ENCODE measurements at places on chromosomes 5 and 9.

GRCh38 chr5:90878549-90879196 is 320.1 kb downstream of the ADGRV1 start:
- no peak for DNase-seq

- DNase-seq, result no peak
Observed at GRCh38 chr5:178398901-178399700, 166.5 kb upstream of the PHYKPL start.

- no peak for DNase-seq
Observed at GRCh38 chr9:8338767-8339510, 539.4 kb upstream of the DMAC1 start.

DNA sequence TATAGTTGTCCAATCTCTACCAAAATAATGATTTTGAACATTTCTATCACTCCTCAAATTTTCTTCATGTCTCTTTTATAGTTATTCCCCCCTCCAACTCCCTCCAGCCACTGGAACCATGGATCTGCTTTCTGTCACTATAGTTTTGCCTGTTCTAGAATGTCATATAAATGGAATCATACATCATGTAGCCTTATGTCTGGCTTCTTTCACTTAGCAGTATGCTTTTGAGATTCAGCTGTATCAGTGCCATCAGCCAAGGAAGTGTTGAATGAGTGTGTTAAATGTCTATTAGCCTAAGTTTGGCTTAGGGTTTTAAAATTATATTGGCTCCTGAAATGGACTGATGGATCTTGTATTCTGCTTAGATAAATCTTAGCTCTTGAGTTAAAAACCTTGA is 36.0 kb downstream of the UBE2D2 start:
- no peak for DNase-seq

- DNase-seq, result no peak
Observed at GRCh38 chr9:114991861-114992260, 61.5 kb upstream of the TNFSF8 start.

DNA sequence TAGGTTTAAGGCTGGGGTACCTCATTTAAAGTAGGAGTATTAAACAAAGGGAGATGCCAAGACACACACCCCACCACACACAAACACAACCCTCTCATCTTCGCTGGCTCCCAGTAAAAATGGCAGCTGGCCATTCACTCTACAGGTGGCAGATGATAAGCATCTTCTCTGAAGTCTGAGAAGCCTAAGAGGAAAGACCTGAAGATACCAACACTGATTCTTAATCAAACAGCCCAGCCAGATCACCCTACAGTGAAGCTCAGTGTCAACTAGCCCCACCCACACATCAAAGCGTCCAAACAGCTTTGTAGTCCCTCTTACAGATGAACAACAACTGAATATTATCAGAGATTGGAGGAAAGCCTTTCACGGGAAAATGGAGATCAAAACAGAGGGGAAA is 59.5 kb downstream of the SPOCK1 start:
- no peak for DNase-seq

DNA sequence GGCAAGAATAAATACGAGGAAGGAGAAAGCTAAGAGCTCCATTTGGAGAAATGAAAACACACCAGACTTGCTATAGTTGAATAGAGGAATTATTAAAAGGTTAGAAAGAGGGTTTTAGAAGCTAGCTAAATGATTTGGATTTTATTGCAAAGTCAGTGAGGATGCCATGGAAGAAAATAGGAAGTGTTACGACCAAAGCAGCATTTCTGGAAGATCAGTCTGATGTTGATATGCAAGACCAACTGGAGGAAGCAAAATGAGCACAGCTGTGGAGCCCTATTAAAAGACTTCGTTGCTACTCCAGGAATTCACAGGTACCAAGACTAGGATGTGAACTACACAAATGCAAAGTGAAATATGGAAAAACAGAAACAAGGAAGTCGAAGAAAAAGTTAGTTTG is 2.1 kb downstream of the DHX29 start:
- DNase-seq, result no peak

DNA sequence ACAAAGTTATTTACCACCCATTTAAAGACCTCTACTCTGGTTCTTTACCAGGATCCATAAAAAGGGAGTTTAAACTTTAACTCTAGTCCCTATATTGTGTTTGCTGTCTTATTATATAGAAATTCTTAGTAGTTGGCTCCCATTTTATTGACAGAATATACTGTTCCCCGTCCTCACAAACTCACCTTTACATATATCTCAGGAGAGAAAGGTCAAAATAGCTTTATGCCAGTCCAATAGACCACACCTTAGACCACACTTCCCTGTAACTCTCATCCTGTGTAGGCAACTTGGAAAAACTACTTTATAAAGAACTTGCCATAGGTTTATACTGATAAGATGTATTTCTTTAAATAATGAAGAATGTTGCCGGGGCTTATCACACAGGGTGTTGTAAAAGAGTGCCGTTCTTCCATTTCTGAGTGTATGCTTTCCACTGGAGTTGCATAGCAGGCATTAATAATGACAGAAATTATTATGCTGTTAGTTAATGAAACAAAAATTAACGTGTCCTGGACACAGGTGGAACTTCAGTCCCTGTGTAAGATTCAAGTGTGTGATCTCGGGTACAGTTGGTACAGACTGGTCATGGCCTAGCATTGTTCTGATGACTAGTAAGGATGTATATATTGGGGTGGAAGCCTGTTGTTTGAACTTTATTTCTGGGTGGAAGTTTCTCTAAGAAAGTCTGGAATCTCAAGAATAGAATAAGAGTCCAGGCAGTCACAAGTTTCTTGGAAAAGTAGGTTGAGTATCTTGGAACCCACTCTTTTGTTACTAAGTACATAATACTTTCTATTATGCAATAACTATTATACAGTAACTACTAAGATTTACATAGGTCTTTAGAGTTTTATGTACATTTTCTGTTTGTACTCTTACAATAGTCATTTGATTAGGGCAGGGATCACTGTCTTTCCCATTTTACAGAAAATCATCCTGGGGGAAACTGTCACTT is 33.0 kb upstream of the SPINK14 start:
- DNase-seq, result no peak

DNA sequence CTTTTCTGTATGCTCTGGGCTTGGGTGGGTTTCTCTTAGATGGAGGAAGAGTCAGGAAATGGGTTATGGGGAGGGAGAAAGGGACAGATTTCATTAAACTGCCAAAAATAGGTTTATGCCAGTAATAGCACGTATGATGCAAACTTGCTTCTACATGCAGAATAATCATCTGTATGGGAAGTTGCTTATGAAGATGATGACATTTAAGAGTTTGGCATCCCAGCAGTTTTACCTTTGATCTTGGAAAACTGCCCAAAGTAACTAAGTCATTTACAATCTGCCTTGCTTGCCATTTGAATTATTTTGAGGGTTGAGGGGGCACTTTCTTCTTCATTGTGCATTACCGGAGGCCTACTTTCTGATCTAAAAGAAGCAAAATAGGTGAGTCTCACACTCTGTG is 282.9 kb upstream of the ANKRD55 start:
- DNase-seq, result no peak

DNA sequence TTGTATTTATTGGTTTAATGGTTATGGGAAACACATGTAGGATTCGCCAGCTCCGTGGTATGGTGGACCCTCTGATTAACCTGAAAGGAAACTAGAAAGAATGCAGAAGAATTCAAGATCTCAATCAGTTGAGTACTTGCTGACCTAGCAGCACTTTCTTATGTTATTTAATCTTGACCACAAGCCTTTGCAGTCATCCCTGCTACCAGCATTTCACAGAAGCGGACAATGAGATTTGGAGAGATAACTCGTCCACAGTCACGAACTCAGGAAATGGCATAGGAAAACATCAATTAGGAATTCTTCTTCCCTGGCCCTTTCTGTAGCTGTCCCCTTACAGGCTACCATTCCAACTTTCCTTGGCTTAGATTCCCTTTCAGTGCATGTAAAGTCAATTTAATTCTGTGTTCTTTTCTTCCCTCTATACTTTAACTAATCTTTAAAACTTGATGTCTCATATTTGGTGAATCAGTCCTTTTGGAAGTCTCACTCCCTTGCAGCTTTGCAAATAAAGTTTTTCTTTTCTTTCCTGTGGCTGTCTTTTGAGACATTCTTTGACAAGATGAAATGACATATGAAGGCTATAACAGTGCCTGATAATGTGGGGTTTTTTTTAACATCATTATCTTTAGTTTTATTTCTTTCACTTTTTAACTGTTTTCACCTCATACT is 1.3 kb upstream of the SLC44A1 start:
- peak; percentile 50 for DNase-seq

DNA sequence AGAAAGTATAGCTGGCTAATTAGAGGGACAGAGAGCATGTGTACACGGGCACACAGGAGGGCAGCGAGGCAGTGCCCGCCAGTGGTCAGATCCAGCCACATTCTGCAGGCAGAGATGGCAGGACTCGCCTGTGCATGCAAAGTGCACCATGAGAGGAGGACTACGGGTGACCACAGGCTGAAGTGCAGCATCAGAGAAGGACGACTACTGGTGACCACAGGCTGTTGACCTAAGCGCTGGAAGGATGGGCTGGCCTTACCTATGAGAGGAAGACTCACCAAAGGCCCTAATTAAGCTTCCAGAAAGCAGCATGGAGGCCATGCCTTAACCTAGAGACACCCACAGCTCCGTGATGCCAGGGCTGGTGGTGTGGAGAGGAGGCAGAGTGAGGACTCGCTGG is 54.2 kb upstream of the SLC25A51 start:
- no peak for DNase-seq

- DNase-seq, result no peak
Observed at GRCh38 chr5:168118042-168118668, 173.3 kb upstream of the WWC1 start.

- no peak for DNase-seq
Observed at GRCh38 chr5:43584166-43584699, 18.7 kb upstream of the NNT start.

DNA sequence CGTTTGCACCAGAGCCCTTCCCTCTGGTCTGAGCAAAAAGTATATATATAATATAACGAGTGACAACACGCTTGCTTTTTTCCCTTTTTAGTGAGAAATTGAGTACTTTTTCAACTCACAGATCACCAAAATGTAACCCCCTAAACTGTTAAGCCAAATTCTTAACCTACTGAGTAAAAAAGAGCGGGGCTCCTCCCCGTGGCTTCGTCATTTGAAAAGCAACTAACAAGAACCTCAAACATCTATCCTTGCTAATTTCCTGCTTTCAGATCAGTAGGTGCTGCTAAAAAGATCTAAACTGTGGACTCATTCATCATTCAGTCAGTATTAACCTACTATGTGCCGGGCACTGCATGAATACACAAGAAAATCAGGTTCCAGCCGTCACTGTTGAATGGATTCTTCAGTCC is 1.0 kb upstream of the PTBP3 start:
- DNase-seq, result no peak

DNA sequence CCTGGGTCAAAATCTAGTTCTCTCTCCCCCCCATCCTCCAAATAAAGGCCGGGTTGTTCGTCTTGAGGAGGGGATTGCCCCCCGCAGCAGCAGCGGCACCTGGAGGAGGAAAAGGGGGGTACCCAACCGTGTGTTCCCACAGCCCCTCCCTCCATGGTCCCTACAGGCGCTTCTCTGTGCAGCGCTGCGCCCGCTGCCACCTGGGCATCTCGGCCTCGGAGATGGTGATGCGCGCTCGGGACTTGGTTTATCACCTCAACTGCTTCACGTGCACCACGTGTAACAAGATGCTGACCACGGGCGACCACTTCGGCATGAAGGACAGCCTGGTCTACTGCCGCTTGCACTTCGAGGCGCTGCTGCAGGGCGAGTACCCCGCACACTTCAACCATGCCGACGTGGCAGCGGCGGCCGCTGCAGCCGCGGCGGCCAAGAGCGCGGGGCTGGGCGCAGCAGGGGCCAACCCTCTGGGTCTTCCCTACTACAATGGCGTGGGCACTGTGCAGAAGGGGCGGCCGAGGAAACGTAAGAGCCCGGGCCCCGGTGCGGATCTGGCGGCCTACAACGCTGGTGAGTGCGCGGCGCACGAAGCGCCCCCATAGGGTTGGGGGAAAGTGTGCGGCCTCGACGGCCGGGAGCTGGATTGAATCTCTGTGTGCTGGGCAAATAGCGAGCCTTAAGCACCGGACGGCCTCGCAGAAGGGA is 3.5 kb downstream of the LHX2 start:
- no peak for DNase-seq

GRCh38 chr5:759111-759751 is 25.3 kb downstream of the ZDHHC11B start:
- DNase-seq, result no peak

- DNase-seq, result no peak
Observed at GRCh38 chr5:36694351-36694750, 87.9 kb downstream of the SLC1A3 start.

GRCh38 chr9:92654481-92655301 is 15.2 kb downstream of the IPPK start:
- no peak for DNase-seq

GRCh38 chr5:133323494-133324457 is 272.0 kb downstream of the HSPA4 start:
- no peak for DNase-seq

GRCh38 chr9:93684806-93685543 is 108.6 kb downstream of the PHF2 start:
- DNase-seq, result no peak

- no peak for DNase-seq
Observed at GRCh38 chr5:73564018-73564417, 1.4 kb downstream of the ANKRA2 start.

- no peak for DNase-seq
Observed at GRCh38 chr5:133304178-133304577, 252.4 kb downstream of the HSPA4 start.

DNA sequence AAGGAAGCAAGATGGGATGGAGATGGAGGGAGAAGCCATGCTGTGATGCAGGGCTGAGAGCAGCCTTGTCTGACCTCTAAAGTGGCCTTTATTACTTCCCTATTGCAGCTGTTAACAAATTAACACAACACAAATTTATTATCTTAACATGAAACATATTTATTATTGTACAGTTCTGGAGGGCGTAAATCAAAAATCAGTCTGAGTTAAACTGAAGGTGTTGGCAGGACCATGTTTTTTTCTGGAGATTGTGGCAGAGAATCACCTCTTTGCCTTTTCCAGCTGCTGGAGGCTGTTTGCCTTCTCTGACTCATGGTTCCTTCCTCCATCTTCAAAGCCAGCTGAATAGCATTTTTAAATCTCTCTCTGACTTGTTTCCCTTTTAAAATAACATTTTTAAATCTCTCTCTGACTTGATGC is 7.2 kb upstream of the MCC start:
- DNase-seq, result peak; percentile 21

GRCh38 chr5:73705364-73705763 is 79.4 kb downstream of the ARHGEF28 start:
- DNase-seq, result no peak

DNA sequence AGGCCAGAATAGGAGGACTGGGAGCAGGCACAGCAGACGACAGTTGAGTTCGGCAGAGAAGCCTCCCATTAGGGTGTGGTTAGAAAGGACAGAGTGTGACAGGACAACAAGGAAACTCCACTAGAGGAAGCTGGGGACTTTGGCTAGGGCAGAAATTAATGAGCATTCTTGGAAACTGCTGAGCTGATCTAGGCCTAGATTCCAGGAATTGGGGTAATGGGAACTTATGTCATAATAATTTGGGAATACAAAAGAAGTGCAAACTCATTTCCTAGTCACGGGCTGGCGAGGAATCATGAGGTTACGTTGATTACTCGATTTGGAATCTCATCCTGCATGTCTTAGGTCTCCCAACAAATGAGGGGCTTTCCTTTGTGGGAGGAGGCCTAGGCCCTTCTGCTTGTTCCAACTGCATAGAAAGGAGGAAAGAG is 144.6 kb upstream of the RPS23 start:
- DNase-seq, result no peak

- no peak for DNase-seq
Observed at GRCh38 chr5:177123789-177124485, 9.6 kb upstream of the NSD1 start.
